ENCODE measurements at places on chromosomes 4 and X.

- DNase-seq: no peak
Measured at GRCh38 chr4:107037199-107037584, 1.1 kb upstream of the DKK2 start.

DNA sequence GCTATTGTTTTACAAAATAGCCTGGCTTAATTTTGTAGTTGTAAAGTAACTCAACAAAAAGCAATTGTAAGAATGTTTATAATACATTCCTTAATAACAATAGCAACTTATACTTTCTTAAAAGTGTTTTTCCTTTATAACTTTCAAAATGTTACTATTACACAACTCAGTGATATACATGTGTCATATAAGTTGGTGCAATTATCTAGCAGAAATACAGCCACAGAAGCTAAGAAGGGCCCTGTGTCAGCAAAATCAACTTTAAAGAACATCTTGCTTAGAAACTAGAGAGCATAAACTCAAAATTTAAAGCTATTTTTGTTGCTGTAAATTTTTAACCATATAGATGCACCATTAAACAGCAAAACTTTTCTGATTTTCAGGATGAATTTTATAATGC, 41.4 kb upstream of the MAB21L2 start:
- no peak for DNase-seq

DNA sequence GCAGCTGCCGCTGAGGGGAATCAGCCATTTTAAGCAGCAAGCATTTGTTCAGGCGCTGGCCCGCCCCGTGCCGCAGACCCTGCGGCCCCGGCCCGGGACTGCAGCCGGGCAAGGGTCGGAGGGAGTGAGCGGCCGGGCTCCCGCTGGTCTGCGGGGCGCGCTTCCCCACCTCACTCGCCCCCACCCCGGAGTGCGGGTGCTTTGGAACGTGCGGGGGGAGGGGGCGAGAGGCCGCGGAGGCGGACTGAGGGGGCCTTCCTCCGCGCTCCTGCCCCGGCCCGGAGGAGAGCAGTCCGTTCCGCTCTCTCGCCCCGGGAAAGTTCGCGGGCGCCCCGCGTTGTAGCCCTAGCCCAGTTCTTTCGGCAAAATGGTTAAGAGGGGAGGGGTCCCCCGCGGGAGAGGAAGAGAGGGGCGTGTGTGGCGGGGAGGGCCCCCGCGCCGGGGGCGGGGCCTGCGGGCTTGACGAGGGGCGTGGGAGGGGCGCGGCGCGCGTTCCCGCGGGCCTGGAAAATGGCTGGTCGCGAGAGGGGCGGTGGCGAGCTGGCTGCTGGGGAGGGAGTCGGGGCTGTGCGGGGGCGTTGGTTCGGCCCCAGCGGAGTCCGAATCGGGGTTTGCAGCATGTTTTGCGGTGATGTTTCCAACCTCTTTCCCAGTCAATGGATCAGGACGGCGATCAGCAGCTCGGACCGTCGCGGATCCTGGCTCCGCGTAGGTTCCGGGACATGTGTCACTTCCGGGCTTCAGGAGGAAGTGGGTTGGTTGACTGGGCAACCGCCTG, 942 bp downstream of the ING2 start:
- DNase-seq: peak; percentile 86

DNA sequence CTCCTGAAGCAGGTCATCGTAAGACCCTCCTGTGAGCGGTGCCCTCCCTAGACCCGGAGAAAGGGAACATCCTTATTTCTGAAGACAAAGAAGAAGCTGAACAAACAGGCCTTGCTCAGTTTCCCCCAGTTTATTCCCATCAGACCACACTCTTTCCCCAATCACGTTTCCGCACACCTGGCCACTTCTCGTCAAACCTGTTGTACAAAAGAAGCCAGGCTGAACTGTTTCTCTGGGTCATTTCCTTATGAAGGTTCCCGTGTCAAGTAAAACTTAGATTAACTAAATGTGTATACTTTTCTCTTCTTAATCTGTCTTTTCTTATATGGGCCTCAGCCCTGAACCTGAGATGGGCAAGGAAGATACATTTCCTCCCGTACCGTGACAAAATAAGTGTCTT, 111.6 kb upstream of the ENPP6 start:
- no peak for DNase-seq

GRCh38 chr4:24529555-24529954, 54.8 kb downstream of the DHX15 start:
- no peak for DNase-seq

GRCh38 chr4:80568891-80569290, 233.4 kb downstream of the CFAP299 start:
- no peak for DNase-seq

DNA sequence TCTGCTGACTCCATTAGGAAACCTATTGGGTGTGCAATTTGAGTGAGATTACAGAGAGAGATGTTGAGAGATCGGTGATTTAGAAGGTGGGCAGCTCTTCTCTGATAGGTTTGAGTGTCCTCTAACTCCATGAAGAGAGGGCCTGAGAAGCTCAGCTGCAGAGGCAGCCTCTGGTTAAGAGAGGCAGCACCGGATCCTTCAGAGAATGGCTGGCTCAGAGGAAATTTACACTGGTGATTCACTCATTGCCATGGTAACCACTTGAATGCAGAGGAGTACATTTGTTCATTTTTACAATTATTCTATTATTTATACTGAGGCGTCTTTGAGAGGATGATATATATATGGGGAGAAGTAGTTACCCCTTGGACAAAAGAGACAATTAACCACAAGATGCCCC, 171.7 kb downstream of the PDGFRA start:
- DNase-seq: no peak

DNA sequence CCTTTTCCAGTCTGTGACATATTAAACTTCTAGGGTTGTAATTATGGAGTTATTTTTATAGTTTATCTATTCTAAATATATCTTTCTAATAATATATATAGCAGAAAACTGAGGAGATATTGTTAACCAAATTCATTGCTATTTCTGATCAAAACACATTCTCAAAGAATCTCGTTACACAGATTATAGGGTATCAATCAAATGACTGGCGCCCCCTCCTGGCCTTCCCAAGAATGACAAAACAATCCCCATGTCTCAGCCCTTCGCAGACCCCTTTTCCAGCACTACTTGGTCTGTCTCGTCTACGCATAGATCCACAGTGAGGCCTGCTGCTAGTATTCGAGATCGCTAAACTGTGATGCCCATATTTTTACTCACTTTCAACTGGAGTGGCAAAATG, 209.3 kb downstream of the GPC3 start:
- DNase-seq: peak; percentile 17

- DNase-seq: no peak
Measured at GRCh38 chr4:175790083-175790482, 22.0 kb downstream of the GPM6A start.

DNA sequence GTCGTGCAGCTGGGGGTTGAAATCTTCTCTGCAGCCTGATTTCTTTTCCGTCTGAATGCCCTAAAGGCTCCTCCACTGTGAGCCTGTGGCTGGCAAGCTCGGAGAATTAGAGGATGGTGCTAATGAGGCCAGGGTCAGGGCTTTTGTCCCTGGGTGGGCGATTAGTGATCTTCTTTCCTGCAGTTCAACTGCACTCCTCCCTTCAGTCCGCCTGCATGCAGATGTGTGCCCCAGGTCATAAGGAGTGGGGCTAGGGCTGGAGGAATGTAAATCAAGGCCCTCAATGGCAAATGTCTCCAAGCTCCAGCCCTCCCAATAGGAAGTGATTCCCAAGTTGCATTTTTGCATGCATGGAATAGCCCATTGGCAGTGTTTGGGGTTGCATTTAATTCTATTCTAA, 405.0 kb downstream of the AFF2 start:
- DNase-seq: no peak

- no peak for DNase-seq
Measured at GRCh38 chr4:169142391-169142790, 128.4 kb downstream of the SH3RF1 start.

- no peak for DNase-seq
Measured at GRCh38 chrX:17830211-17830610, 30.9 kb downstream of the RAI2 start.

- peak; percentile 53 for DNase-seq
Measured at GRCh38 chrX:65601530-65602220, 65.8 kb upstream of the MSN start.

- no peak for DNase-seq
Measured at GRCh38 chrX:115900425-115900824, 270.1 kb upstream of the AGTR2 start.

DNA sequence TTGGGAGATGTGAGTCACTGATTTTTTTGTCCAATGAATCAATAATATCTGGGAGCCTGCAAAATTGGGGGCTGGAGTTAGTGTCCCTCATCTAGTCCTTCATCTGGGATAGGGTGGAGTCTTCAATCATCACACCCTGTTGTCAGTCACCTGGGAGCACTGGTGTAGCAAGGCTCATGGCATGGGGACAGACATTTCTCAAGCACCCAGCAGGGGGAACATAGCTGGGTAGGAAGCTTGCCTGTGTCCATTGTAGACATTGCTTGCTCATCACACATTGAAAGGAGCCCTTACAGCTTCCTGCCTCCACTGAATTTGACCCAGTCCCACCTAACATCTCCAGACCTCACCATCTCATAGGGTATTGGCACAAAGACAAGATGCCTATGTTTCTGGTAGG, 61.2 kb downstream of the SEL1L3 start:
- no peak for DNase-seq

DNA sequence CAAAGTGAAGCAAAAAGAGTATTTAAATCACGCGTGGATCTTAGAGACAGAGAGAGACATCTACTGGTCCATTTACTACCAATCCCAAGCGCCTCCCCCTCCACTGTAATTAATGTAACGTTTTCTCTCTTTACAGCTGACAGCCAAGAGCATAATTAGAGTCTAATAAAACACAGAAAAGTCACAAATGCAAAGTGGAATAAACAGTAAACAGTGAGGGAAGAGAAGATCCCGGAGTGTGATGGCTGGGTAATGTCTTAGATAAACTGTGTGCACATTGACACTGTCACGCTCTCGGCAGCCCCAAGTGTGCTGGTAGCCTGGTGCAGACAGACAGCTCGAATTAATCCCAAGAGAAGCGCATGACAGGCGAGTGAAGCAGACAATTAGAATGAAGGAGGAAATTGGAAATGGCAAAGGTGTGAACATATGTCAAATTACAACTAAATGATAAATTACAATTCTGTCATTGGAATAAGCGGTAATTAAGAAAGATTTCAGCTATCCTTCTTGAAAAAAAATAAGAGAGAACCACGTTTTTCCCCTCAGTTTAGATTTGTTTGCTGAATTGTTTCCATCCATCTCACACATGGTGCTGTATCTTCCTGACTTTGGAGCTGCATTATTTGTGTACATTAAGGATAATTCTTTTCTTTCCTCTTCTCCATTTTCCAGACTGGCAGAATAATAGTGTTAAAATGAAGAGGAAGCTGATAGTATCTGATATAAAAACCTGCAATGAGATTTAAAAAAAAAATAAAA, 100.1 kb downstream of the CXXC4 start:
- DNase-seq: no peak

- DNase-seq: no peak
Measured at GRCh38 chr4:41427306-41427882, 110.6 kb upstream of the LIMCH1 start.

- DNase-seq: no peak
Measured at GRCh38 chrX:21295246-21295820, 78.9 kb upstream of the CNKSR2 start.

GRCh38 chr4:3809451-3810110, 43.4 kb downstream of the ADRA2C start:
- no peak for DNase-seq

DNA sequence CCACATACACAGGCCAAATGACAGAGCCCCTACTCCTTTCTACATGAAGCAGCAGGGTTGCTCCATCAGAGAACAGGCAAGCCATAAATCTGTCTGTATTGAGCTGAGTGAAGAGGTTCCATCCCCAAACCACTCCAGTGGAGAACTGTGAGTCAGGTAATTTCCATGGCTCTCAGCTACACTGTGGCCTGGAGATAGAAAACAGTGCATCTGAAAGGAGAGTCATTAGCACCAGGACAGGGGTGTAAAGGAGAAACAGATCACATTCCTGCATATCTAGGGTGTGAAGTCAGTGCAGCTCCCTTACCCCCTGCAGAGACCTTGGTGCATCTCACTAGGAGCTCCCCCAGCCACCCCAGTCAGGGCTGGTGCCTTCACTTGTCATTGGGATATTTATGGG, 314.7 kb downstream of the CHIC1 start:
- no peak for DNase-seq

DNA sequence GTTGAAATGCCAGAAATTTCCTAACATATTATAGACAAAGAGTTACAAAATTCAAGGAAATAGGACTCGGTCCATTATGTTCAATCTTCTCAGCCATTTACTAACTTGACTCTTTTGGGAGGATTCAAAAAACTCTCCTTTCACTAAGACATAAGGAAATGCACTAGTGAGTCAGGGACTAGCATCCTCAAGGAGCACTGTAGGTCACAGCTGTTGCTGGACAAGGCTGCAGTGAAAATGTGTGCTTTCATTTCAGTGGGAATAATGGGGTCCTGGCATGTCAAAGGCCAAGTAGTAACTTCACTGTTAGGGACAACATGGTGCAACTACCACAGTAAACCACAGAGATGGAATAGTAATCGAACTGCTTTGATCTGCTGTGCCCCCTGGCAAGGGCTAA, 56.9 kb upstream of the ABCG2 start:
- no peak for DNase-seq

GRCh38 chr4:153232768-153233167, 28.5 kb downstream of the TRIM2 start:
- no peak for DNase-seq

GRCh38 chrX:44954562-44954961, 81.6 kb downstream of the KDM6A start:
- DNase-seq: no peak

DNA sequence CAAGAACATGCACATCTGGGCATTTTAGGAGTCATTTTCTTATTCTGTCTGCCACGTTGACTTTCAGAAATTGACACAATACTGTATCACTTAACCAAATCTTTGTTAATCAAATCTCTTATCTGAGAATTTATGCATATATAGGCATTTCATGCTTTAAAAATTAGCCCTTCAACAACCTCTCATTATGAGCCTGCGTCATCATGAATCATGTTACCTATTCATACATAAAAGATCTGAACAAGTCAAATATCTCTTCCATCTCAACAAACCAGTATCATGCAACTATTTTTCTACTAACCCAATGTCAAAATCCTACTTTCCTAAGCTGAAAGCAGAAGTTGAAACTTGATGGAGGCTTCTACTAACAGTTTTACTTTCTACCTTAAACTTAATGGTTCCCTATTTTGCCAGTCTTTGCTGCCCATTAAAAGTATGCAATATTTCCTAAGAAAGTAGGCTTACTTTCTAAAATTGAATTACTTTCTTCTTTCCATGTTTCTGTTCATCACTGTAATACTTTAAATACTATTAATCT, 1.8 kb downstream of the ADAM29 start:
- no peak for DNase-seq

- DNase-seq: peak; percentile 62
Measured at GRCh38 chr4:108113229-108113628, 55.5 kb downstream of the LEF1 start.

DNA sequence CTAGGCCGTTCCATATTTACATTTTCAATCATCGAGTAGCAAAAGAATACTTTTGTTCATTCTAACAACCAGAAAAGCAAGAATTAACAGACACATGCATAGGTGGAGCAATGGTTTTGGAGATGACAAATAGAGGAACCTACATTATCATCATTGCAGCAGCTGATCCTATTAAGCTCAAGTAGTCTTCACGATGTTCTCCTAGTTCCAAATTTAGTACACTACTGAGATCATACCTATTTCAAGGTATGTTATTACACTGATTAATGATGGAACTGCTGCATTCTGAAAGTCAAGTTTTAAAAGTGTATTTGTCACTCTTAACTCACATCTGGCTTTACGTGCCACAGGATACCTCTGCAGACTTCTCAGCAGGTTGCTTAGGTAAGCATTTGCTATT, 87.4 kb downstream of the ADGRA3 start:
- no peak for DNase-seq
